ENCODE measurements at places on chromosomes 6 and 20.

GRCh38 chr6:42751055-42751454 lies 5.2 kb upstream of the TBCC start:
- no peak for DNase-seq

GRCh38 chr20:41141153-41141815 lies 3.9 kb downstream of the PLCG1 start:
- DNase-seq = no peak

DNA sequence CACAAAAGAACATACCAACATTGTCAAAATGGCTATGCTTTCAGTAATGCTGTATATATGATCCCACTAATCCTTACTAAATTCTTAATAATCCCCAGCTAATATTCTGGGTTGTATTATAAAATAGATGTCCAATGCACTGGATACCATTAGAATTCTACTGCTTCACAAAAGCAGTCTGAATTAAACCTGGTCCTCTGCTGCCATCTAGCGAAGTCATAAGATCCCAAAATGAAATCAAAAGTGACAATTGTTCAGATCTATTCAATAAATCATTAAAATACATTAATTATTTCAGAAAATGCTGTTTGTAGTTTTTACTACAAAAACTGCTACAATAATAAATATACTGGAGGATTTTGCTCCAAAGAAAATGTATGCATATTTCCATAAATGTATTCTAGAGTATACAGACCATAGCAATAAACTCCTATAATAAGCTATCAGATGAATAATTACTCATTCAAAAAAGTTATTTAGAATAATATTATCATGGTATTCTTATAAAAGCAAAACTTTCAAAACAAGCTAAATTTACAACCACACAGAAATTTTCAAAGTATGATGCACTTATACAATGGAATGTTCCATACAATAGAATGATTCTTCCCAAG lies 92.6 kb downstream of the RNGTT start:
- DNase-seq = no peak

GRCh38 chr6:82872185-82872584 lies 193.5 kb downstream of the UBE3D start:
- DNase-seq = no peak

- no peak for DNase-seq
Observed at GRCh38 chr6:107845777-107846176, 21.7 kb upstream of the SCML4 start.

GRCh38 chr20:33296206-33296605 lies 13.2 kb downstream of the BPIFB1 start:
- DNase-seq = no peak

DNA sequence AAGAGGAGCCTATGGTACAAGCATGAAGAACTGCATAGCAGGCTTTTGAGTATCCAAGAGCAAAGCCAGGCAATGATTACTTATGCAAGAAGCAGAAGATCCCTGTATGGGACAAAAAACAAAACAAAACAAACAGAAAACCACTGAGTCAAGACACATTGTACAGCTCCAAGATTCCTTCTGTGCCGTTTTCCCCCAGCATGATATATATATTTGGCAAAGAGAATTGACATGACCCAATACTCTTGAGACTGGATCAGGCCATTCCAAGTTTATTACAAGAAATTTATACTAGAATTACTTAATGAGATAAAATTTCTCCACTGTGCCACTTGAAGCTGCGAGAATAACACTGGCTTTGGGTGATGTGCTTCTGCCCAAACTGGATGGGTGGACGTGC lies 65.5 kb downstream of the TRMT11 start:
- DNase-seq = no peak

- no peak for DNase-seq
Observed at GRCh38 chr6:22150368-22151035, 146.3 kb downstream of the PRL start.

DNA sequence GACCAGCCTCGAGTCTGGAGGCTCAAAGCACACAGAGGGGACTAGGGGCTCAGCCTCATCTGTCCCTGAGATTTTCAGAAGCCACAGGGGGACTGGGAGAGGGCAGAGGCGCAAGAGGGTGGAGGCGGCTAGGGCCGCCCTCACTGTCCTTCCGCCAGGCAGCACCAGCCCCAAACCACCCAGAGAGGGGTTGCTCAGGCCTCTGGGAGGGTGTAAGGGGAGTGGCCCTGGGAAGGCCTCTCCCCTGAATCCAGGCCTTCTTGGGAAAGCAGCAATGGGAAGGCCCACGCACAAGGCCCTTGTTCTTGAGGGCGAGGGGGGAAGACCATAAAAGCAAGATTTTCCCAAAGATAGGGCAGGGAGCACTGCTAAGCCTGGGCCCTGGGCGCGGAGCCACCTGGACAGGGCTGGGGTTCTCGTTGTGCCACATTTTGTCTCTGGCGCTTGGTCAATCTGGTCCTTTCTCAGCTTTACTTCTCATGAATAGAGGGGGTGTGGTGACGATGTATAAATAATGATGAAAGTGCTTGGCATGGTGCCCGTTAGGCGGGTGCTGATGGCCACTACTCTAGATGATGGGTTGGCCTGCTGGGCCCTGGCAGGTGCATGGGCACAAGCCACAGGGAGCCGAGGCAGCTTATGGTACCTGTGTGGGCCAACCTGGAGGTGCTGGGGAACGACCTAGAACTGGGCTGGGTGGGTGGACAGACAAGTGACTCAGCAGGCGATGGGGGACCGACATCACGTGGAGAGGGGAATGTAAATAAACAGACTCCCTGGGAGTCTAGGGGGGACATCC lies 4.8 kb downstream of the SAMD10 start:
- no peak for DNase-seq

Data from stimulated activated CD8-positive, alpha-beta memory T cell treated with anti-CD3 and anti-CD28 coated beads, Interleukin-2, amount 100 ng/mL, for 48 hours (primary cell).